CD4-positive, alpha-beta T cell treated with Interleukin-17A for 1 hour (primary cell): ENCODE measurements at places on chromosomes 4 and X.

GRCh38 chr4:8353158-8353669 is 83.7 kb downstream of the HTRA3 start:
- no peak for DNase-seq

- peak; percentile 40 for DNase-seq
Observed at GRCh38 chr4:88672987-88673386, 24.6 kb downstream of the NAP1L5 start.

- no peak for DNase-seq
Observed at GRCh38 chr4:38150766-38151165, 190.6 kb downstream of the PTTG2 start.

GRCh38 chr4:98506462-98507132 is 151.8 kb downstream of the TSPAN5 start:
- DNase-seq = no peak

- DNase-seq = no peak
Observed at GRCh38 chr4:3021627-3022026, 52.7 kb downstream of the HTT-AS start.

- DNase-seq = no peak
Observed at GRCh38 chr4:139574641-139575040, 18.6 kb upstream of the SETD7 start.

GRCh38 chrX:41889317-41890025 is 33.9 kb downstream of the CASK start:
- no peak for DNase-seq

DNA sequence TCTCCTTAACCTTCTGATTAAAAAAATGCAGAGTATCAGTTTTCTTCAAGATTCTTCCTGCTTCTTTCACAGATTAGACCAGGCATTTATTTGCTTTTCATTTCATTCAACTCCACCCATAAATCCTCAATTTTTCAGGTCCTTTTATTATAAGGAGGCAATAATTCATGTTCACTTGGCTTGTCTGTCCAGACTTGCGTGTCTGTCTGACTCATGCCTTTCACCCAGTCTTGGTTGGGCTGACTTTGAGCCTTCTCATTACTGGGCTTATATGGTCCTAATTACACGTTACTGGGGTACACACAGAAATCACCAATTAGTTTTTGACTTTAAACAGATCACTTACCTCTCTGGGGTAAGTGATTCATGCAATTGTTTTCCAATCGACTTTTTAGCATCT is 48.8 kb upstream of the GALNT7 start:
- no peak for DNase-seq

- DNase-seq = no peak
Observed at GRCh38 chr4:24778464-24779225, 16.7 kb upstream of the SOD3 start.

DNA sequence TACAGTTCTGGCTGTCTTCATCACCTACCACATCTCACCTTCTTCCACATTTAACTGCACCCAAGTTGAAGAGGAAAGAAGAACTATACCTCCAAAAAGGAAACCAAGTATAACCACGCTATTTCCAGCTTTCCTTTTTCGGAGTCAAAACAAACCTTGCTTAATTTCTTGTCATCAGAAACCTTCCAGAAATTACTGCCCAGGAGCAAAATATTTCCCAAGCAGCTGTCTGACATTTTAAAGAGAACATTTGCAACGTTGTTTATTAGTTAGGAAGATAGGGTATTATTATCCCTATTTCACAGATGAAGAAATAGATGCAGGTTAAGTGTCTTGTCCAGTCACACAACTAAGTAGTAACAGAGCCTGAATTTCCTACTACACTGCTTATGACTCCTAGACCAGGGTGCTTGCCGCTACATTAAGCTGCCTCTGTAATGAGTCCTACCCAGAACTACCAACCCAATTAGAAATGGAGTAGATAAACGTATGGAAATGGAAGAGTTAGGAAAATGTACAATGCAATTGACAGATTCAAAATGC is 2.2 kb upstream of the ACSL4 start:
- no peak for DNase-seq

DNA sequence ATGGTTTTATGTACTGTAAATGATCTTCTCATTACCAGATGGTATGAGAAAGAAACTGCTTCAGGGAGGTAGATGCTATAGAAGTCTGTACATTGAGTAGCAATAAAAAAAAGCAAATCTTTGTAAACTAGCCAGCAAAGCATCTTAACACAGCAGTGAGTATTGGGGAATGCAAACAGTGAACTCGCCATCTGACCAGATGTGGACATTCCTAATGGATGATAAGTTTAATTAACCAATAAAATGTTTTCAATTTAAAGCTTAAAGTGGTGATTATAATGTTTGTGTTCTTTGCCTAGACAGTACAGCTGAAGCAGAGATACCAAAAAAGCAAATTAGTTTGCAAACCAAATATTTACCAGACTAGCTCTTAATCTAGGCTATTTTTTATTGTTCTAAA is 1144.2 kb downstream of the FAT4 start:
- DNase-seq = no peak

DNA sequence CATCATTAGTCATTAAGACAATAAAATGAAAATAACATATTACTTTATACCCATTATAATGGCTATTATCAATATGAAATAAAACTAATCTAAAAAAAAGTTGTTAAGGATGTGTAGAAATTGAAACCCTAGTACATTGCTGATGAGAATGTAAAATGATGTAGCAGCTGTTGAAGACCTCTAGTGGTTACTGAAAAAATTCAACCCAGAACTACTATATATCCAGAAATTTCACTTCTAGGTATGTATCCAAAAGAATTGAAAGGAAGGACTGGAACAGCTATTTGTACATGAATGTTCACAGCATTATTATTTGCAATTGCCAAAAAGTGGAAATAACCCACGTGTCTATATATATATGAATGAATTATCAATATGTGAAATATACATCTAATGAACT is 180.3 kb upstream of the KLHL4 start:
- DNase-seq = no peak

GRCh38 chr4:103496800-103497199 is 223.0 kb downstream of the TACR3 start:
- no peak for DNase-seq

DNA sequence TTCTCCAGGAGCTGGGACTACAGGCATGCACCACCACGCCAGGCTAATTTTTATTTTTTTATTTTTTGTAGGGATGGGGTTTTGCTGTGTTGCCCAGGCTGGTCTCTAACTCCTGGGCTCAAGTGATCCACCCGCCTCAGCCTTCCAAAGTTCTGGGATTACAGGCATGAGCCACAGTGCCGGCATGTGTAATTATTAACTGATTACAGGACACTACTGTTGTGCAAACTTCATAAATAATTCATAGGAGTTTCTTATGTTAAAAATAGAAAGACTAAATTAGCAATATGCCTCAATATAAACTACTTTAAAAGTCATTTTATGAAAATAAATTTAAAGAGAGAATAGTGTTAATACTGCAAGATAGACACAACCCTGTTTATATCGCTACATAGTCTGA is 221.9 kb downstream of the SNCA start:
- DNase-seq = no peak

GRCh38 chr4:107970063-107970798 is 19.5 kb upstream of the HADH start:
- no peak for DNase-seq

- no peak for DNase-seq
Observed at GRCh38 chr4:139956507-139957017, 197.4 kb downstream of the MAML3 start.

- peak; percentile 37 for DNase-seq
Observed at GRCh38 chrX:8748855-8749254, 16.9 kb upstream of the ANOS1 start.

GRCh38 chr4:2402048-2402842 is 16.2 kb downstream of the ZFYVE28 start:
- no peak for DNase-seq

GRCh38 chrX:134990801-134991481 is at the start of gene SMIM10:
Gene SMIM10, plus strand, starts transcription at chrX:134990991. Its CDS starts 105 bp downstream, at chrX:134991096.
- DNase-seq = peak; percentile 4

DNA sequence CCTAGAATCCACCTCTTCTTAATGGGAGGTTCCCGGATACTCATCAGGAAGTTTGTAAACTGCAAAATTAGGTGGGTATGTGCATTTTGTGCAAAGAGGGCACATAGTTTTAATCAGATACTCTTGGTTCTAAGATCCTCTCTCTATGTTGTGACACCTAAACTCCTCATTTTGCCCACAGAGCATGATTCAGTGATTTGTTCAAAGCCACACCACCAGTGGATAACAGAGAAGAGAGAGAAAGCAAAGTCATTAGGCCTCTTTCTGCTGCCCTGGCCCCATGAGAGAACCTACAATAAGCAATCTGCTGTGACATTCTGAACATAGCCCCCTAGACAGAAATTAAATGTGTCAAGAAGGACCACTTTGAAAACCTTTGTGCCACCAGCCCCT is 72.3 kb upstream of the STIM2 start:
- DNase-seq = no peak

DNA sequence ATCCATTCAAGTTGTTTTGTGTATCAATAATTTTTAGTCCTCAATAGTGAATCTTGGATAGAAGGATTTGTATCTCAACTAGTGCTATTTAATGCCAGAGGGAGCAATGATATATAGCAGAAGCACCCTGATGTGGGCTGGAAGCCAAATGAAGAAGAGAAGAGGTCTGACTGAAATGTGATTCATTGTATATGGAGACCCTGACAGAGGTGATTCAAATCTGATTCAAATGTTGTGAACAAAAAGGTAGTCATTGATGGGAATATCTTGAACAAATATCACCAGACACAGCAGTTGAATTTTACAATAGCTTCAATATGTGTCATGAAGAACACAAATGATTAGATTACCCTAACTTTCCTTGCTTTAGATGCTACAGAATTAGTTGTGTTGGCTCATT is 27.5 kb upstream of the SULT1B1 start:
- no peak for DNase-seq

DNA sequence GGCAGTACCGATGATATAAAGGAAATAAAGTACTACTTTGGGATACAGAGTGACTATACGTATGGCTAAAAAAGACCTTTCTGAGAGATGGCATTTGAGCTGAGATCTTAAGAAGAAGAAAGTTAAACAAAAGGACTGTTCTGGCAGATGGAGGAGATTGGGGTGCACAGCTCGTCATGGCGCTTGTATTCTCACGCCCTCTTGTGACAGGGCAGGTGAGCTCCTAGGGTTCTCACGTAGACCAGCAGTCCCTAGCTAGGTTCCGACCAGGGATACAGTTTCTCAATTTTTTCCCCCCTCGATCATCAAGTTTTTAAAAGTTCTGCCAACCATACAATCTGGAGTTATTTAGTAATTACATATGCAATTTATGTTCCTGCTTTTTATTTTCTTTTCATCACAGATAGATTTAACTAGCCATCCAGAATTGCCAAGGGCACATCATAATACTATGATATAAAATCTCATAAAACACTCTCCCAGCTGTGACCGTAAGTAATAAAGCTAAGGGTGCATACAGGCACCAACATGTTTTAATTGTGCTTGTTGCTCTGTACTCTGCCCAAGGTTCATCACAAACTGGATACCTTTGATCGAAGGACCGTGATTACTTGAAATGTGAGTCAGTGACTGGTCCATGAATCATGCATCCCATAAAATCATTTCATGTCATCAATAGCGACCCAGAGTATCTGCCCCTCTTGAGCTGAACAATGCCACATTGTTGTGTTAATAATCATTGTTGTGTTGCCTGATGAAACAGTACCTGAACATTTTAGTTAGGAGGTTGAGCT is 69.4 kb upstream of the ZNF518B start:
- no peak for DNase-seq

GRCh38 chr4:10205223-10205622 is 88.6 kb upstream of the WDR1 start:
- no peak for DNase-seq

- DNase-seq = no peak
Observed at GRCh38 chrX:70762285-70762684, 146.2 kb downstream of the TEX11 start.

- no peak for DNase-seq
Observed at GRCh38 chr4:172390331-172390730, 577.1 kb downstream of the GALNTL6 start.

- no peak for DNase-seq
Observed at GRCh38 chr4:128653527-128654444, 155.7 kb upstream of the JADE1 start.

GRCh38 chr4:77385124-77385969 is 220.3 kb upstream of the CXCL13 start:
- peak; percentile 53 for DNase-seq

DNA sequence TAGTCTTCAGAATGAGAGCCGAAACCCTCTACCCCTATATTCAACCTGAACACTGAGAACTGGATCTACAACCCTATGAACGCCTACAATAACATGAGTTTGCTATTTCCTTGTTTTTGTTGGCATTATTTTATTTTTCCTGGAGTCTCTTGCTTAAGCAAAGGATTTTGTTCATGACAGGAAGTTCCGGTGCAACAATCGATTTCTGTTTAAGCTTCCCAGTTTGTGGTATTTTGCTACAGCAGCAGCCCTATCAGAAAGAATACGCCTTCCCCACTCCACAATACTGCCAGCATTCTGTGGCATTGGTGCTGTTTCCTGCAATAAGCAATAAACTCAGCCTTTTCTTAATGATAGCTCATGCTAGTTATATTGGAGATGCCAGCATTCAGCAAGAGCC is 60.9 kb downstream of the NPY5R start:
- DNase-seq = no peak

DNA sequence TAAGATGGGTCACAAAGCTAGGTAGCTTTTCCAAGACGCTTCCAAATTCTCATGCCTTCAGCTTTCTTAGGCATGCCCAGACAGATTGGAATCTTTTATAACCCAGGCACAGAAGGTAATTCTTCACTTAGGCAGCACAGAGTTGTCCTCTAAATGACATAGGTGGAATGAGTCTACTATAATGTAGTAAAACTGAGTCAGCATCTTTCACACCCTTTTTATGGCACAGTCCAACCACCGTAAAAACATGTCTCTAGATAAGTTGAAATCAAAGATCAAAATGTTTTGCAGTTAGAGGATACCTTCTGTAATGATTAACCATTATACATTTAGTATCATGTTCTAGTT is 128.4 kb upstream of the FAT1 start:
- no peak for DNase-seq

GRCh38 chr4:125639182-125639621 is 324.4 kb downstream of the FAT4 start:
- DNase-seq = no peak
